ENCODE measurements at places on chromosomes 1 and 21. TPM values are rescaled to one million over a fixed set of nuclear protein-coding genes. Genes with fewer than 3 reads are reported as not detected.

DNA sequence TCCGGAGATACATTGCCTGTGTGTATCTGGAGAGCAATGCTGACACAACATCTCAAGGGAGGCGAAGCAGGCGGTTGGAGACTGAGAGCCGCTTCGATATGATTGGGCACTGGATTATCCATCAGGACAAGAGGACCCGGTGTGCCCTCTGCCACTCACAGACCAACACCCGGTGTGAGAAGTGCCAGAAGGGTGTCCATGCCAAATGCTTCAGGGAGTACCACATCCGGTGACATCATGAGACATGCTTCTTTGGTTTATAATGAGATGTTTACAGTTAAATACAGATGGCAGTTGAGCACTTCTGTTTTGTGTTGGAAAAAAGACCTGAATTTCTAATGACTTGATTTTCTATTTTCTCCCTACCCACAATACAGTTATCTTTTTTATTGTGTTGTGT, 12.1 kb downstream of the PGBD2 start:
- H3K27ac ChIP-seq: no peak overlapping the region
- no peaks in the 10 kb centered on the region for H3K27me3 ChIP-seq
- no peak for DNase-seq
- H3K4me3 ChIP-seq: no peak overlapping the region
- H3K36me3 ChIP-seq: peaks cover 50% of the 10 kb centered on the region

DNA sequence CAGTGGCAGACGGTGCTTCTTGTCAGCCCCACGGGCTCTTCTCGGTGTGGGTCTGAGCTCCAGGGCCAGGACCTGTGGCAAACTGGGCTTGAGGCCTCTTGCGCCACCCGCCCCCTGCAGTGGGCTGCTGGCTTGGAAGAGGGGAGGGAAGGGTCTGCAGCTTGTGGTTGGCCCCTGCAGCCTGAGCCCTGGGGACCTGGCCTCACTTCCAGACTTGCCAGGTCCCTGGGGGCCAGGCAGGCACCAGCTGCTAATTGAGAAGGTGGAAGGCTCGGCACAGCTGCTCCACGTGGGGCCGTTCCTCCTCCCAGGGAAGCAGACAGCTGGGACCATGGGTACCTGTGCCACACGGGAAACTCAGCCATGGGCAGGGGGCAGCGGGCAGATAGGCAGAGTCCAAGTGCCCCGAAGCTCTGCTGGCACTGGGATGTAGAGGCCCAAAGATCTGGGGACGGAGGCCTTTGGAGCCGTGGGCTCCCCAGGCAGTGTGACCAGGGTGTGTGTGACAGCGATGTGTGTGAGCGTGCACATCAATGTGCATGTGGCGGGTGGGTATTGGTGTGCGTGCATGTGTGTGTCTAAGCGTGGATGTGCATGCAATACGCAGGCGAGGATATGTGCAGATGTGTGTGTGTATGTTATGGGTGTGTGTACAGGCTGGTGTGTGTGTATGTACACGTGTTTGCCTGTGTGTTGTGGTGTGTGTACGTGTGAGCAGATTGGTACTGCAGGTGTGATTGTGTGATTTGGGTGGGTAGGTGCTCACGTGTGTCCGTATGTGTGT, 39.3 kb downstream of the TP73 start:
- no peak overlapping the region for H3K4me3 ChIP-seq
- H3K27me3 ChIP-seq: no peaks in the 10 kb centered on the region
- H3K27ac ChIP-seq: no peak overlapping the region
- H3K36me3 ChIP-seq: no peaks in the 10 kb centered on the region
- peaks cover 8% of the 10 kb centered on the region for H3K4me1 ChIP-seq

GRCh38 chr1:208153386-208153785, 90.8 kb downstream of the PLXNA2 start:
- no peak overlapping the region for H3K27ac ChIP-seq
- H3K27me3 ChIP-seq: no peaks in the 10 kb centered on the region
- H3K4me1 ChIP-seq: no peaks in the 10 kb centered on the region

- no peaks in the 10 kb centered on the region for H3K27me3 ChIP-seq
- DNase-seq: peak; percentile 67
- H3K4me1 ChIP-seq: no peaks in the 10 kb centered on the region
Measured at GRCh38 chr1:203450479-203451149, 25.0 kb upstream of the PRELP start.

DNA sequence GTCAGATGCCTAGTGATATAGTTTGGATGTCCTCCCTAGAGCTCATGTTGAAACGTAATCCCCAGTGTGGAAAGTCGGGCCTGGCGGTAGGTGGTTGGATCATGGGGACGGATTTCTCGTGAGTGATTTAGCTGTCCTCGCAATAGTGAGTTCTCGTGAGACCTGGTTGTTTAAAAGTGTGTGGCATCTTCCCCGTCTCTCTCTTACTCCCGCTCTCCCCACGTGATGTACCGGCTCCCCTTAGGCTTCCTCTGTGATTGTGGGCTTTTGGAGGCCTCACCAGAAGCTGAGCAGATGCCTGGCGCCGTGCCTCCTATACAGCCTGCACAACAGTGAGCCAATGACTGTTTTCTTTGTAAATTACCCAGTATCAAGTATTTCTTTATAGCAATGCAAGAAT, 264.5 kb downstream of the TTLL7 start:
- DNase-seq: no peak
- H3K4me3 ChIP-seq: no peak overlapping the region
- H3K36me3 ChIP-seq: no peaks in the 10 kb centered on the region
- H3K27me3 ChIP-seq: no peaks in the 10 kb centered on the region

DNA sequence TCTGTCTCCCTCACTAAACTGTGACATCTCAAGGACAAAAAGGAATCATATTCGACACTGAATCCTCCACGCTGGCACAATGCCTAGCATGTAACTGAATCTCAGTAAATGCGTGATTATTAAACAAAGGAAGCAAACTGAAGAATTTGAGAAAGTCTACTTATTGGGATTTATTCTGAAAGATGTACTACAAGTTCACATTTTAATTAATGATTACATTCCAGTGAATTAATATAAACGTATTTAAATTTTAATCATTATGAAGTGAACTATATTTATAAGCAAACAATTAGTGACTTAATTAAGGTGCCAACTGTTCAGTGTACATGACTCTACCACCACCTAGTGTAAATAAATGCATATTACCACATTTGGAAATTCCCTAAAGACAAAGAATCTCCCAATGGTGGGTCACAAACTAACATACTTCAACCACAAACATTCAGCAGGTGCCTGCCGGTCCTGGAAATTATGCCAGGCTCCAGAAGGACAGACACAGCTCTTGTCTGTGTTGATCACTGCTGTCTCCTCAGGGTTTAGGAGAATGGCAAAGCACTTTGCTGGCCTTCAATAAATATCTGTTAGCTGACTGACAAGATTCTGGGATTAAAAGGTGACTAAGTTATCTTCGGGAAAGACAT, 56.3 kb downstream of the SMYD3 start:
- H3K27me3 ChIP-seq: no peaks in the 10 kb centered on the region
- no peak for DNase-seq
- no peak overlapping the region for H3K4me3 ChIP-seq
- H3K36me3 ChIP-seq: no peaks in the 10 kb centered on the region
- H3K4me1 ChIP-seq: no peaks in the 10 kb centered on the region

DNA sequence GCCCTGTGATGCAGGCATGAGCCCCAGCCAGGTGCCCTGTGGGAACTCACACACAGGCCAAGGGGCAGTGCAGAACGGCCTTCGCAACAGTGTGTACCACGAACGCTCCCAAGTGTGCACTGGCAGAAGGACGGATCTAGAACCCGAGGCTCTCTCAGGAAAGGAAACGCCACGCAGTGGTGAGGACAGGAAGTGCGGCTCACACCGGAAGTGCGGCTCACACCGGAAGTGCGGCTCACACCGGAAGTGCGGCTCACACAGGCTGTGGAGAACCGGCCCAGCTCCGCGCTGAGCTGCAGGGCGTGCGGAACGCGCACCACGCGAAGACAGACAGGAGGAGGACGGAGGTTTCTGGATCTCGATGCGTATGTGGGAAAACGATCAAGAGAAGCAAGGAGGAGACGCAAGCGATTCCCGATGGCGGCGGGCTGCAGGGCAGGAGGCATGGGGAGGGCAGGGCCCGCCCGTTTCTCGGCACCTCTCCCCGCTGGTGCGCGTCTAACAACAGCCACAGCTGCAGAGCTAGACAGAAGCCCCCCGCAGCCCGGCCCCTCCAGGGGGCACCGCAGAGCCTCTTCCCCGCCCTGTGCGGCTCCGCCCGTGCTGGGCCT, 35.9 kb upstream of the TMEM52 start:
- H3K36me3 ChIP-seq: peaks cover 2% of the 10 kb centered on the region
- H3K4me3 ChIP-seq: peak overlapping the region; percentile 29
- no peaks in the 10 kb centered on the region for H3K27me3 ChIP-seq
- no peak for DNase-seq
- H3K4me1 ChIP-seq: no peaks in the 10 kb centered on the region
- no peak overlapping the region for H3K27ac ChIP-seq

DNA sequence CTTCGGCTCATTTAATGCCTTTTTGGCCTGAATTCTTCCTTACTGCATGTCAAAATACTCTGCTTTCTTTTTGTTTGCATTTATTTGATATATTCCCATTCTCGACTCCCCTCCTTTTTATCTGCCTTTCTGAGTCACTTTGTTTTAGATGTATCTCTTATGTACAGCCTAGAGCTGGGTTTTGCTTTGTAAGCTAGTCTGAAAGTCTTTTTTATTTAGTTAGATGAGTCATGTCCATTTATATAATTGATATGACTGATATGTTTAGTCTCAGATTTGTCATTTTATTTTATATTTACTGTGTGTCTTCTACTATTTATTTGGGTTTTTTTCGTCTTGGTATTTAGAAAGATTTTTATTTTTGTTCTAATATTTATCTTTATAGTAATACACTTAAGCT, 33.6 kb upstream of the GNG5 start:
- H3K27ac ChIP-seq: no peak overlapping the region
- H3K4me1 ChIP-seq: no peaks in the 10 kb centered on the region
- no peaks in the 10 kb centered on the region for H3K27me3 ChIP-seq
- no peaks in the 10 kb centered on the region for H3K36me3 ChIP-seq
- DNase-seq: no peak

GRCh38 chr1:150537732-150538684, 11.2 kb upstream of the ADAMTSL4 start:
- no peak overlapping the region for H3K27ac ChIP-seq
- DNase-seq: peak; percentile 82
- H3K36me3 ChIP-seq: no peaks in the 10 kb centered on the region

GRCh38 chr1:78088486-78088885, 42.7 kb downstream of the GIPC2 start:
- no peak for DNase-seq
- no peaks in the 10 kb centered on the region for H3K4me1 ChIP-seq
- no peaks in the 10 kb centered on the region for H3K27me3 ChIP-seq

- DNase-seq: peak; percentile 57
- H3K27me3 ChIP-seq: no peaks in the 10 kb centered on the region
- H3K4me1 ChIP-seq: peaks cover 4% of the 10 kb centered on the region
- H3K27ac ChIP-seq: no peak overlapping the region
Measured at GRCh38 chr1:15616373-15617172, 685 bp upstream of the DDI2 start.

DNA sequence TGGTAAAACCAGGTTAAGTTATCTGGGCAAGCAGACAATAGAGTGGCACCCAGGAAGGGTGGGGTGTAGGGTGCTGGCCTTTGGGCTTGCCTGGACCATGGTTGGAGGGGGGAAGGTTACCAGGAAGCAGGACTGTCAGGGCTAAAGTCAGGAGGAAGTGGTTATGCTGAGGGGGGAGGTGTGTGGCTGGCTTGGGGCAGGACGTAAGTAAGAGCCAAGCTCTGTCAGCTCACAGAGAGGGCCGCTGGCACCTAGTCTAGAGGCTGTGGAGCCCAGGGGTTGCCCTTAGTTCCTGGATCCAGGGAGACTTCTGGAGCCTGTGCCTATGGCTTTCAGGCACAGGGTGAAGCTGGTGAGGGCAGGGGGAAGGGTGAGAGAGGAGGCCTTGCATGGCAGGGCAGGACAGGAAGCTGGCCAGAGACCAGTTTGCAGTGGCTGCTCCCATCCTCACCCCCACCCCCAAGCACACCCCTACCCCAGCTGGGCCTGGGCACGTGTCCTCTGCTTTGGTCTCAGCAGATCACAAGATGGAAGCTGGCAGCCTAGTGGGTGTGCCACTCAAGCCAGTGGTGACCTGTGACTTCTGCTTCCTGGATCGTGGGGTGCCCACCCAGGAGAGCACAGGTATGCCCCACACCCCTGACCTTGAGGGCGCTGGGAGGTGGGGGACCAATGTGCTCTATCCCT, 20.5 kb upstream of the SMYD3 start:
- no peaks in the 10 kb centered on the region for H3K4me1 ChIP-seq
- H3K36me3 ChIP-seq: peaks cover 8% of the 10 kb centered on the region
- DNase-seq: no peak

GRCh38 chr1:150971583-150972416, 2.8 kb downstream of the CERS2 start:
- peak; percentile 50 for DNase-seq
- H3K27me3 ChIP-seq: no peaks in the 10 kb centered on the region
- peaks cover 13% of the 10 kb centered on the region for H3K4me1 ChIP-seq
- peaks cover 26% of the 10 kb centered on the region for H3K36me3 ChIP-seq
- H3K27ac ChIP-seq: no peak overlapping the region

DNA sequence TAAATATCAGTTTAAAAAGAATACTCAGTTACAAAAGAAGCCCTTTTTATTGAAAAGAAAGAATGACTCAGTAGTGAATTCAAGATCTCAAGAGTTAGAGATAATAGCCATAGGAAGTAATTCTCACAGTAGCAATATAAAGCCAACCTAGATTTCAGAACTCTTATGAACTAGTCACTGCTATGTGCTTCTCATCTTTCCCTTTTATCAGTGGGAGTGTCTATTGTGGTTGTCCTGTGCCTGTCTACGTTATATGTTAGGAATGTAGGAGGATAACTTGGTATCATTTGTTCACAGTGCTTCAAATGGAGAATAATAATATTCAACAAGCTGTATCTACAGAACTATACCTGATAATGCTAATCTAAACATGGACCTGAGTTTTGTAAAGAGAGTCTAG, 73.1 kb upstream of the RGS21 start:
- no peaks in the 10 kb centered on the region for H3K27me3 ChIP-seq
- no peak overlapping the region for H3K4me3 ChIP-seq
- H3K4me1 ChIP-seq: no peaks in the 10 kb centered on the region
- H3K36me3 ChIP-seq: peaks cover 5% of the 10 kb centered on the region

DNA sequence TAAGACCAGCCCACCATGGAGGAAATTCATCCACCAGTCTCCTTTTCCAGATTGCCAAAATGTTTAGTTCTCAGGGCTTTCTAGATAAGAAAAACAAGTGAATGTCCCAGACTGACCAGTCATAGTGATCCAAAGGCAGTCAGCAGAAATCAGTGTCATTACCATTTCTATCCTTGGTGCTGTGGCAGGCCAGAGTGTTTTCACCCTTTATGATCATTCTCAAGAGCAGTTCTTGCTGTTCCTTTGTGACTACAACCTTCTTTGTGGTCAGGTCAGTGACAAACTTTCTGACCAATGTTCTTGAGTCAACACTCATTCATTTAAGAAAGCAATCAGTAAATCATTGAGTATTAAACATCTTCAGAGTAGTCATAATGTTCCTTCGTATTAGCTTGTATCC, 7.3 kb upstream of the DHCR24 start:
- H3K4me1 ChIP-seq: no peaks in the 10 kb centered on the region
- H3K27ac ChIP-seq: no peak overlapping the region
- H3K27me3 ChIP-seq: no peaks in the 10 kb centered on the region
- no peak overlapping the region for H3K4me3 ChIP-seq
- no peak for DNase-seq

GRCh38 chr21:42107881-42108553, 36.9 kb downstream of the UMODL1 start:
- no peaks in the 10 kb centered on the region for H3K4me1 ChIP-seq
- peak; percentile 85 for DNase-seq
- no peaks in the 10 kb centered on the region for H3K36me3 ChIP-seq
- H3K27ac ChIP-seq: no peak overlapping the region
- no peaks in the 10 kb centered on the region for H3K27me3 ChIP-seq
- no peak overlapping the region for H3K4me3 ChIP-seq

The TUT4 gene
- total RNA-seq: 52.6 TPM

The PRRX1 gene
- total RNA-seq: not detected

The NRIP1 gene
- total RNA-seq: 10.4 TPM

The CCDC17 gene
- 1.9 TPM for total RNA-seq

The SLC44A3 gene
- 4.8 TPM for total RNA-seq

The LRRC53 gene
- not detected for total RNA-seq

All from H9 (cell line).